ENCODE measurements at places on chromosomes 2 and 18.
A peak's percentile ranks its signal among the peaks of the same experiment; 100 is the strongest.

GRCh38 chr2:191049728-191050639 is 36.0 kb upstream of the STAT1 start:
- peak; percentile 82 for DNase-seq

- DNase-seq, result no peak
These were observed 33.0 kb downstream of the FHOD3 start for GRCh38 chr18:36330435-36331052.

DNA sequence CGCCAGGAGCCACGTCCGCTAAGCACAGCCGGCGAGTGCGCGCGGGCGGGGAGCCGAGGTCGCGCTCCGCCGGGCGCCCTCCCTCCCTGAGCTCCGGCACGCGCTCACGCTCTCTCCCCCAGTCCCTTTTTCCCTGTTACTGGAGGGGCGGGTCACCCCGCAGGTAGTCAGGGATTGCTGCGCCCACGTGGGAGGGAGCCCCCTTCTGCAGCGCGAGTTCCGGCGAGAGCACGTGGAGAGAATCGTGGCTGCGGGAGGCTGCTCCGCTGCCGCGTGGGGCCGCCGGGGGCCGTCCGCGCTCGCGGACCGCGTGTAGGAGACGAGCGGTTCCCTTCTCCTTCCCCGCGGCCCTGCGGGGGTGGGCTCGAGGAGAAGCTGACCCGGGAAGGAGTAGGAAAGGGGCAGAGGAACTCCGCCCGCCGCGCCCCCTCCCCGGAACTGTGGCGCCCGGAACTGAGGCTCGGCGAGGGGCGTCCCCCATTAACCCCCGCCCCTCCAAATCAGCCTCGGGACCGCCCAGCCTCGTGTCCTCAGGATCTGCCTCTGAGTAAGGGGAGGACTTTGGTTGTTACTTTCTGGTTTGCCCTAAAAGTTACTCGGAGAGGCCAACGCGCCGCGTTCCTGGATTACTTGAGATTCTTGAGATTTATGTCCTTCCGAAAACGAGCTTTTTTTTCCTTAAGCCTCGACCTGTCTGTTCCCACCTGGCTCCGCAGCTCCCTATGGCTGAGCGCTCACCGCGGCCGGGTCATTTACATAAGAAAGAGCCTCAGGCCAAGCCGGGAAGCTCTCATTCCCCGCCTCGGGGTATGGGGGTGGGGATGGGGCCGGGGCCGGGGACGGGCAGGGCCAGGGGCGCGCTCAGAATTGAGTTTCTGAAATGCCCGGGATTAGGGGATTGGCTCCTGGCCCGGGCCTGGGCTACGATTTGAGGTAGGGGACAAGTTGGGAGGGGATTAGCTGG is 1.1 kb downstream of the HK2 start:
- peak; percentile 72 for DNase-seq

DNA sequence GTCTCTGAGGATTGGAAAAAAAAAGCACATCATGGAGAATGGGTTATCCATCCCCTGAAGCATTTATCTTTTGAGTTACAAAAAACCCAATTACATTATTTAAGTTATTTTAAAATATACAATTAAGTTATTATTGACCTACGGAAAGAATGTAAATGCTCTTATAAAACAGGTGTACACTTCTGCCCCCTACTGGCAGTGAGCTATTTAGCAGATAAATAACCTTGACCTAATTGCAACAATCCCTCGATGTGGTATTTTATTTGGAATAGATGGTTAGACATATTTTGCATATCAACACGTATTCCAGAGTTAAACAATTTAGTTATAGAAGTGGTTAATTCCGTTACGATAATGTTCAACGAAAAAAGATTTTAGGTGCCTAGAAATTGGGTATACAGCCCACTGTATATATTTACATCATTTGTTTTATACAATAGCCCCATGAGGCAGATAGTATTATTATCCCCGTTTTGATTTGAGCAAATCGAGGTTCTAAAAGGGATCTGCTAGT is 9.1 kb upstream of the DAW1 start:
- DNase-seq, result peak; percentile 94

DNA sequence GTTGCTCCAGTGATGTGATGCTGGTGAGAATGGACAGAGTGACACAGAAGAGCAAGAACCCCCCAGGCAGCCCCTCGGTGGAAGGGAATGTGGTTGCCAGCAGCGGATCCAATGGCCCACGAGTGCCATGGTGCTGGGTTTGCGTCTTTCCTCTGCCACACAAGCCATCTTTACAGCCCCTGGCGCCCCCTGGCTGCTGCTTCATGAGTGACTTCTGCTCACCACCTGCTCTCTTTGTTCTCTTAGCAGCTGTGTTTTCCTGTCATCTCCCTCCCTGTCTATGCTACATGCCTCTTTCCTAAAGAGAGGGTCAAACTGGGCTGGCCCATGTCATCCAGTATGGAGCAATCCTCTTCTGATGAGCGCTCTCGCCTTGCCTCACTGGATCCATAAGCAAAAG is 300.0 kb upstream of the SMIM21 start:
- DNase-seq, result peak; percentile 11

- no peak for DNase-seq
These were observed 1.5 kb downstream of the ZNF532 start for GRCh38 chr18:58866066-58866772.

DNA sequence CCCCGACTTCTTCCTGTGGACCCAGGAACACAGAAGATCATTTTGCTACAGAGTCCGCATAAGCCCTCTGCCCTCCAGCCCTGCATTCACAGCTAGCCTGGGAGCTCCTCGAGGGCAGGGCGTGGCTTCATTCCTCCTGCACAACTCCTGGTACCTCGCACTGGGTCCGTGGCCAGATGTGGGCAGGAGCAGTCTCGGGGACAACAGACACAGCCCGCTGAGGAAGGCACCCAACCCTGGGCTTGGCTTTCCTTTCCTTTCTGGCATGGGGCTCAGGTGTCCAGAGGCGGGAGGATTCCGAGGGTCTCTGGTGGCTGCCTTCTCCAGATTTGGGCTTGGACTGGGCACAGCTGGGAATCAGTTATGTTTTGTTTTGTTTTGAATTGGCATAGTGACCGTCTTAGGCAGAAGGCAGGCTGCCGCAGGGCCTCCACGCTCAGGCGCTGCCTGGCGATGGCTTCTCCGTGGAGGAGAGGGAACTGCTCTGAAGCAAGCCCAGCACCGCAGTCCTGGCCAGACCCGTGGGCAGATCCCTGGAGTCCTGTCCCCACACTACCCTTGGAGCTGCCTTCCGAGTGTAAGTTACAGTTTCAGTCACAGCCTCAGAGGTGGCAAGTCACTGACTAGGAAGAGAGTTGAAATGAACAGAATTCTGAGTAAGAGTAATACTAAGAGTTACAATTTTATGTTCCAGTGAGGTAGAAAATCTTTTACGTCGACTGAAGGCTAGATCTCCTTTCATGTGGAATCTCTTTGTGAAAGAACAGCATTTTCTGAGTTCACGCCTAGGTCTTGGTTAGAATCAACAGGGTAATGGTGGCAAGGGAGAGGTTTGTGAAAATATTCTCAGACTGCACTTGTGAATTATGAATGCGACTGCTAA is 47.9 kb downstream of the LDLRAD4 start:
- no peak for DNase-seq

DNA sequence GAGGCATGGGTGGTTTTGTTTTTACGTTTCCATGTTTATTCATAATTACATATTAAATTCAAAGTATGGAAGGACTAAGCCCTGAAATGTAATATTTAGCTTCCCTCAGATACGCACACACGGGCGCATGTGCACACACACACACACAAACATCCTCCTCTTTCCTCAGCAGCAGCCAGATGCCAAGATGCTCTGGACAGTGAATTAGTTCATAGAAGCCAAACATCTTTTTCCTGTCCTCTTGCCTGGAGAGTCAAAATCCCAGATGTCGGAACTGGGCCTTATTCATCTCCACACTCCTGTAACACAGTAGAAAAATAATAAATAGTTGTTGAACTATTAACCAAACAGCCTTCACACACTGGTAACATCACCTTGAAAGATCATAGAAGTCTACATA is 273.1 kb downstream of the SP3 start:
- no peak for DNase-seq

DNA sequence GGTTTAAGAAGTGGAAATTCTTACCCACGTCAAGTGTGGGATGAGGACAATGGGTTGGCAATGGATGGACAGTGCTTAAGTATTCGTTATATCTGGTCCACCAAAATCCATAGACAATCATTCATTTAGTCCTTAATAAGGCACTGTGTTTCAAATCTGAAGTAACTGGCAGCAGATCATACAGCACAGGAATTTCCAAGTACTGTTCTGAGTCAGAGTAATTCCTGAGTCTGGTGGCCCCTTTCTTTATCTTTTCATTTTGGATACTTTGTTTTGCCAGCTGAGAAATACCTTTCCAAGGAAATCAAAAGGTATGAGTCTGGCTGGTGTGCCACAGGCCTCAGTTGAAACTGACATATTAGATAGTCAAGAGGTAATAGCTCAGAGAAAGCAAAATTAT is 31.4 kb upstream of the CCDC102B start:
- peak; percentile 21 for DNase-seq

GRCh38 chr2:226423498-226423960 is 376.1 kb downstream of the IRS1 start:
- DNase-seq, result peak; percentile 17

GRCh38 chr18:25595274-25596060 is 243.5 kb upstream of the ZNF521 start:
- no peak for DNase-seq

GRCh38 chr2:211479536-211480150 is 923.2 kb downstream of the CPS1 start:
- no peak for DNase-seq

- DNase-seq, result peak; percentile 65
These were observed 993 bp downstream of the COX7A2L start for GRCh38 chr2:42359965-42360483.

- peak; percentile 87 for DNase-seq
These were observed 22.1 kb downstream of the B3GNT2 start for GRCh38 chr2:62217970-62218369.

GRCh38 chr2:8534729-8535468 is 147.0 kb upstream of the ID2 start:
- DNase-seq, result no peak

- no peak for DNase-seq
These were observed 306.0 kb upstream of the TCF4 start for GRCh38 chr18:55893948-55894347.

- peak; percentile 45 for DNase-seq
These were observed 864 bp upstream of the XPO1 start for GRCh38 chr2:61538920-61539520.

DNA sequence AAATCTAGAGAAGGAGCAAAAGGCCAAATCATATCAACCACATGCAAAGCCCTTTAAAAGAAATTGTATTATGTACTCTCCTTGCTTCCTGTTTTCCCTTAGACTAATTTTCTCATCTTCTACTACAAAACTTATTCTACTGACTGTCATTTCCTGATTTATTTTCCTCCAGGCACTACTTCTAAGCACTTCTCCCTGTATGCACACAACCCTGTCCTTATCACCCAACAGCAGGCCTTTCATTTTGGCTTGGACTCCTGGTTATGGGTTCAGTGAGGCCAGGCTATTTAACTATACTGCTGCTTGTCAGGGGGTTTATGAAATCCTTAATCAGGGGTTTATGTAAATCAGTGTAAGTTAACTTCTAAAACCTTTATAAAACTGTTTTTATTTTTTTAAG is 205.1 kb upstream of the FAM98A start:
- DNase-seq, result no peak

GRCh38 chr2:28054916-28055315 is 164.4 kb downstream of the BABAM2 start:
- DNase-seq, result peak; percentile 43

DNA sequence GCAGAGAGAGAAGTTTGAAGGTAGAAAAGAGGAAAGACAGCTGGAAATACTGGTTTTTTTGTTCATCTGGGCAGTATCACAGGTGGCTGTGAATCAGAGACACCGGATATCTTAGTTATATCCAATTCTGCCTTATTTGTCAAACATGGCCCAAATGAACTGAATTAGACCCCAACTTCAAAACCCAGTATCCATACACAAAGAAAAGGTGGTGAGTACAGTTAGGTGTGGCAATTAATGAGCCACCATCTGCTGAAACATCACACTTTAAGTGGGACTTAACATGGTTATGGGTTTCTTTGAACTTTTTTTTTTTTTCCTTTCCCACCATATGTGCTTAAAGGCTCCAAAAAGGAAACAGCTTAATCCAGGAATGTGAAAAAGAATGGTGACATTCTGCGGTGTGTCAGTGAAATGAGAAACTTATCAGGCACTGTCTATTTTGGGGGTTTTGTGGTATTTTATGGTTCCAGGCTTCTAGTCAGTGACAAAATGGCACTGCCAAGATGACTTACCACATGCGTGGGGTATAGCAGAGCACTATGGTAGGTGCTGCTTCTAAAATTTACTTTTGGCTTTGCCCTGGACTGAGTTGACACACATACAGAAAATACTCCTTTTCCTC is 5.0 kb upstream of the TMEM178A start:
- peak; percentile 11 for DNase-seq

DNA sequence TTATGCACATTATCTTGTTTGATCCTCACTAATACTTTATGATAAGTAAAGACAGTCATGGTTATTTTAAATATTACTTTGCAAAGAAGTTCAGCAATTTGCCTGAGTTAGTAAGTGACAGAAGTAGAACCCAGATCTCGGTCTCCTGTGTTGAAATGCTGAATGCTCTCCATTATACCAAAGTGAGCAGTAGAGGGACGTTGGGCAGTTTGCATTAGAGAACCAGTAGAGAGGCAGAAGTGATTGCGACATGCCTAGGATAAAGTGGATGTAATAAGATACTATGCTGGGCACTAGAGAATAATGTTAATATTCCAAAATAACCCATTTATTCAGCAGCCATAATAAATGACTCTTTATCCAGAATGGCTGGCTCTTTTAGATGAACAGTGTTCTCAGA is 201.0 kb downstream of the PMAIP1 start:
- DNase-seq, result no peak

GRCh38 chr2:118322406-118322805 is 234.1 kb downstream of the INSIG2 start:
- DNase-seq, result no peak

- no peak for DNase-seq
These were observed 337.4 kb upstream of the PIK3C3 start for GRCh38 chr18:41617647-41618046.

DNA sequence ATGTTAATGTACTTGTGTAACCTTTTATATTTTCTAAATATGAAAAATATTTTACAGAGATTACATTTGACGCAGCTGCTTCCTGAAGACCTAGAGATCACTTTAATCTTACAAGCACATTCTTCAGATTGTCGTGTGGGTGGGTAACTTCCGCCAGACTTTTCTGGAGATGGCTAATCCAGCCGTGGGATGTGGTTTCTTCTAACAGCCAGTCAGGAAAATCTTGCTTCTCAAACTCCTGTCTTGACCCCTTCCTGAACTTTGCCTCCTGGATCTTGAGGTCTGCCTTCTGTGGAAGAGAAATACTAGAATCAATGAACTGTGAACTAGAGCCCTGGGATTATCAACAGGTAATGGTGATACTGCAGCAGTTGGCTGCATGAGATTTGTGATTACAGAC is 401.6 kb upstream of the TNP1 start:
- DNase-seq, result peak; percentile 61

- DNase-seq, result no peak
These were observed 11.3 kb downstream of the CYTIP start for GRCh38 chr2:157432475-157433106.

- DNase-seq, result no peak
These were observed at the start of gene CACNB4 for GRCh38 chr2:152098496-152099366. CACNB4 (minus strand) TSS chr2:152099044.
